ENCODE measurements at places on chromosomes 7 and 10.

DNA sequence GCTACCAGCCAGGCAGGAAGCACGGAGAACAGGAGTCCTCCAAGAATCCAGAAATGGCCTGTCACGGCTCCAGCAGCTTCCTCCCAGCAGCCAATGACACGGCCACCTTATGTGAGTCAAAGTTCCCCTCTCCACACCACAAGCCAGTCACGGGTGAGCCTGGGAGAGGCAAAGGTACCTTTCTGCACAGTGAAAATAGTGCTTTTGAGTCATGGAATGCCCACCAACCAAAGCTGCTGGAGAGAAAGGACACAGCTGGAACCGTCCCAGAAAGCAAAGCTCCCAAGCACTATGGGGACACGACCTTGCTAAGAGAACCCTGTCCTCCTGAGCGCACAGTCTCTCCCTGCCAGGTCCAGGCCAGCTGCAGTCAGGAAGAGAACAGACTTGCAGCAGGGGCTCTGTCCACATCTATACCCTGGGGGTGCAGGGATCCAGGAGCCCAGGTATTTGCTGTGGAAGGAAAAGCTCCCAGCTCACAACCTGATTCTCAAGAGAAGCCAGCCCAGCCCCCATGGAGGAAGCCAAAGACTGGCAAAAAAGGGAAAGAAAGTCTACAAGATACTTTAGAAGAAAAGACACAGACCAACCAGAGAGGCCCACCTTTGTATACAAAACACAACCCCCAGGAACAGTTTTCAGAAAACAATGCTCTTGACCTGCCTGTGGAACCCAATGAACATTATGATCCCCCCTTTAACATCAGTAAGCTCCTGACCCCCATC is 24.4 kb downstream of the C10orf71 start:
- no peak for DNase-seq

DNA sequence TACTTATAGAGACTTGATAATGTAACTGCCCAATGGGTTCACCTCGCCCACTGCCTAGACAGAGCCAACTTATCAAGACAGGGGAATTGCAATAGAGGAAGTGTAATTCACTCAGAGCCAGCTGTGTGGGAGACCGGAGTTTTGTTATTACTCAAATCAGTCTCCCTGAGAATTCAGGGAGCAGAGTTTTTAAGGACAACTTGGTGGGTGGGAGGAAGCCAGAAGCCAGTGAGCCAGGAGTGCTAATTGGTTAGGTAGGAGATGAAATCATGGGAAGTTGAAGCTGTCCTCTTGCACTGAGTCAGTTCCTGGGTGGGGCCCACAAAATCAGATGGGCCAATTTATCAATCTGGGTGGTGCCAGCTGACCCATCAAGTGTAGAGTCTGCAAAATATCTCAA is 20.1 kb upstream of the C7orf33 start:
- DNase-seq = no peak

GRCh38 chr10:88810196-88810961 is 7.8 kb downstream of the LIPM start:
- DNase-seq = peak; percentile 27

DNA sequence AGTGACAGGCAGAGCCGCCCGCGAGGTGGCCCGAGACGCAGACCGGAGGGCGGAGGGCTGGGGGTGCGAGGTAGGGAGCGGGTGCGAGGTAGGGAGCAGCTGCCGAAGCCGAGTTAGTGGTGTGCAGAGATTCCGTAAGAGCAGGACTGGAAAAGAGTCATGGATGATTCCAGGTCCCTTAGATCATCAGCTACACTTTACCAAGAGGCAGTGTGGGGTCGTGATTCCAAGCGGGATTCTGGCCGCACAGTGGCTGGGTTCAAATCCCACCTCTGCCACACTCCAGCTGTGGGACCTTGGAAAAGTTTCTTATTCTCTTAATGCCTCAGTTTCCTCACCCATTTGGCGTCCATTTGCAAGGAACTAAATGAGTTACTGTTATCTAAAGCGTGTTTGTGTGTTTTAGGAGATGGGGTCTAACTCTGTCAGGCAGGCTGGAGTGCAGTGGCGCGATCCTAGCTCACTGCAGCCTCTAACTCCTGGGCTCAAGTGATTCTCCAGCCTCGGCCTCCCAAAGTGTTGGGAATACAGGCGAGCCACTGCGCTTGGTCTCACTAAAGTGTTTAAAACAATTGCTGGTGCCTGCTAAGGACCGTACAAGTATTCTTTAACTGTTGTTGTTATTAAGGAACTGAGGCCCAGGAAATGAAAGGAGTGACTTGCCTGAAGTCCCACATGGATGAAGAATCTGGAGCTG is 1.1 kb downstream of the NDUFB2 start:
- DNase-seq = no peak

DNA sequence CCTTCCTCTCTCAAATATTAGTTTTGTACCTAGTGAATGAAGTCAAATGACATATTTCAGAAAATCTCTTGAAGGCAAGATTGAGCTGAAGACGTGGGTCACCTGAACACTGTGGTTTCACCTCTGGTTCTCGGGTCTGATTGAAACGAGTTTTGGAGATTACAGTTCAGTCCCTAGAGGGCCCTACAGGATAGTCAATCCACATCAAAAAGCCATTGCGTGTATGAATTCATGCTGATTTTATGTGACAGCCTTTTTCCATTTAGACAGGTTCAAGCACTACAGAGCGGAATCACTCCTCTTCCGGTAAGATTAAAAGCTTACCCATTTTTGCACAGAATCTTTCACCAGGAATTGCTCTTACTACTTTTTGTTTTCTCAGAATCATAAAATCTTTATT is 62.2 kb downstream of the VIM start:
- peak; percentile 16 for DNase-seq

DNA sequence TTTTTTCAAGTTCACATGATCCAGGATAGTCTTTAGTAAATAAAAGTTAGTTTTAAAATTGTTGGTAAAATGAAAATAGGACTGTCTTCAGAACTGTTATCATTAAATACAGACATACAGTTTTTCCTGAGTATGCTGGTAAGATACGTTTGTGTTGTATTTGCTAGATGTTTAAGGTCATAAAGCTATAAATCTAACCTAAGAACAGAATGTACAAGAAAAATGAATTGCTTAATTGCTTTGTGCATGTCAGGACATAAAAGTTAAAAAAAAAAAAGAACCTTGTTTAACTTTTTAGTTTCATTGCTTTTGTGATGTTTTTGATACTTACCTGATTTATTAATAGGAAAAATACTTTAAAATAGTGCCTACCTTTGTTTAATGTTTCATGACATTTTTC is 29.2 kb upstream of the CLDN4 start:
- no peak for DNase-seq

GRCh38 chr10:62259456-62259855 is 9.2 kb downstream of the RTKN2 start:
- DNase-seq = no peak
